ENCODE measurements at places on chromosomes 2 and 18.

GRCh38 chr2:101983486-101983885, 8.3 kb upstream of the IL1R2 start:
- DNase-seq, result no peak

GRCh38 chr2:144147356-144147755, 372.6 kb downstream of the ZEB2 start:
- DNase-seq, result no peak

- no peak for DNase-seq
These were observed 106.2 kb upstream of the L3MBTL4 start for GRCh38 chr18:6520901-6521300.

GRCh38 chr2:194566907-194567660, 1089.9 kb upstream of the SLC39A10 start:
- no peak for DNase-seq

DNA sequence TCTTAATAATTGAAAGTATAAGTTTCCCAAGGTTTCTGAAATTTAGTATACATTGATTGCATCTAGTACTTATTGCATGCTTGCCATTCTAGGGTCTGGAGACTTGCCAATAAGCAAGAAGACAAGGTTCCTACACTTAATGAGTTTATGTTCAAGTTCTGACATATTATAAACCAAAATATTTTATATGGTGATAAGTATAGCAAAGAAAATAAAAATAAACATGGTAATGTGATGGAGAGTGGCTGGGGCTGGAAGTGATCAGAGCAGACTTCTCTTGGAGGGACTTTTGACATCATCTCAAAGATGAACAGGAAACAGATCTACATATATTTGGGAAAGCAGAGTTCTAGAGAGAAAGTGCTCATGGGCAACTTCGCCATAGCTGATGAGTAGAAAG, 119.5 kb upstream of the EPHA4 start:
- no peak for DNase-seq

DNA sequence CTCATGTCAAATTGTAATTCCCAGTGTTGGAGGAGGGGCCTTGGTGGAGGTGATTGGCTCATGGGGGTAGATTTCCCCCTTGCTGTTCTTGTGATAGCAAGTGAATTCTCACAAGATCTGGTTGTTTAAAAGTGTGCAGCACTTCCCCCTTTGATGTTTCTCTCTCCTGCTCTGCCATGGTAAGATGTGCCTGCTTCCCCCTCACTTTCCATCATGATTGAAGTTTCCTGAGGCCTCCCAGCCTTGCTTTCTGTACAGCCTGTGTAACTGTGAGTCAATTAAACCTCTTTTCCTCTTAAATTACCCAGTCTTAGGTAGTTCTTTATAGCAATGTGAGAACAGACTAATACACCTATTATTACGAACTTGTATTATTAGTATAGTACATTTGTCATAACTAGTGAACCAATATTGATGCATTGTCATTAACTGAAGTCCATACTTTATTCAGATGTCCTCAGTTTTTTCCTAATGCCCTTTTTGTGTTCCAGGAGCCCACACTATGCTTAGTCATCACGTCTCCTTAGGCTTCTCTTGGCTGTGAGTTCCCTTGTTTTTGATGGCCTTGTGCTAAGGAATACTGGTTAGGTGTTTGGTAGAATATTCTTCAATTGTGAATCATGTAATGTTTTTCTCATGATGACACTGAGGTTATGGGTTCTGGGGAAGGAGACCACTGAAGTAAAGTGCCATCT, 4.5 kb upstream of the MAP3K2 start:
- no peak for DNase-seq

DNA sequence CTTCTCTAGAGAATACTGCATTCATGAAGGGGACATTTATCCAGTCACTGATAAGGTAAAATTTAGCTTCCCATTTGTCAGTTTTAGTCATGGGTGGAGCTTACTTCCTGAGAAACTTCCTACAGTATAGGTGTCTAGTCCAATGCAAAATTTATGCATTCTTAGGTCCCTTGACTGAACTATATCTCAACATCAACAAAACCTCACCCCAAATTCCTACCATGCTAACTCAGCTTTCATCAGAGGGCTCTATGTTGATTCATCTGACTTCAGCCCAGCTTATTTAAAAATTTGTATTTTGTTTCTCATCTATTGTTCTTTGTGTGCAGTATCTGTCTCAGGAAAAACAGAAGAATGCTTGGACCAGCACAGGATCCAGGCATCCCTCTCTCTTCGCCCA, 296.4 kb upstream of the ACVR2A start:
- DNase-seq, result no peak

- peak; percentile 80 for DNase-seq
These were observed at the start of gene SERTAD2 for GRCh38 chr2:64653109-64654062. Gene SERTAD2 (minus strand): TSS chr2:64653913. CDS start chr2:64636871, 17,042 bp downstream.

DNA sequence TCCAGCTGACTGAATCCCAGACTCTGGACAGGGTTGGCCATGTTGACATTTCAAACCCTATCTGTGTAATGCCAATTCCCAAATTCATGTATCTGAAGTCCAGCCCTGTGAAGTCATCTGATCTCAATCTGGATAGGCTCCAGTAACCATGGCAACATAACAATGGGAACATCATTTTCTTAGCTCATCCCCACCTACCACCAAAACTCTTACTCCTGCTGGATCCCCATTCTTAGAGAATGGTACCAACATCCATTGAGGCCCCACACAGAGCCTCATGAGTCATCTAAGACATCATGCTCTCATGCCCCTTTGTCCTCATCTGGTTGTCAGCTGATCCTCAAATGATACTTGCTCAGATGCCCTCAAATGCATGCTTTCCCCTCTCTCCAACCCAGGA, 58.9 kb upstream of the TEX51 start:
- no peak for DNase-seq

DNA sequence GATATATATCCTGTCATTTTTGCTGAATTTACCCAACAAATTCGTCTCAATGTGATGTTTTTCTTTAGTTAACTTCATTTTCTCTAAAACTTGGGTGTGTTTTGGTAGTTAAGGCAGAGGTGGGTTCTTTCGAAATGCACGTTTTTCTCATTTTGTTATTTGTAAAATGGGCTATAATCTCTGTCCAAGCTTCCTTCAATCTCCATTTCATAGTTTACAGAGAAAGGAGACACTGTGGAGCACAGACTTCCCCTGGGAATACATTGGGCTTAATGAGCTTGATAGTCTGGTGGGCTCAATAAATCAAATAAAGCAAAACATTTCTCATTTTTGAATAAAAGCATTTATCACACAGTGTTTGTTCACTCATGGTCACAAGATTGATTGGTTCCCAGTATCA, 145.1 kb downstream of the AGPS start:
- no peak for DNase-seq

Measured in activated naive CD4-positive, alpha-beta T cell treated with Interleukin-2 at 50 U/mL for 16 hours (primary cell).